Esophagus mucosa (tissue), 1 donor: ENCODE measurements at places on chromosomes 5 and 9. TPM values are rescaled to one million over a fixed set of nuclear protein-coding genes. Genes with fewer than 3 reads are reported as not detected.

Gene PDE8B
- 0.12 TPM for total RNA-seq

Gene BTNL3
- not detected for total RNA-seq

Gene CSF1R
- 2.7 TPM for total RNA-seq

Gene WHRN
- total RNA-seq: 3.4 TPM

Gene DBH
- not detected for total RNA-seq

Gene CNTNAP3
- total RNA-seq: 8.5 TPM
